Stimulated activated CD4-positive, alpha-beta T cell treated with anti-CD3 and anti-CD28 coated beads, Interleukin-15, amount 100 ng/mL, for 1 hour (primary cell): ENCODE measurements at places on chromosomes 4 and X.

- no peak for DNase-seq
Measured at GRCh38 chrX:111646515-111646914, 34.5 kb upstream of the ALG13 start.

DNA sequence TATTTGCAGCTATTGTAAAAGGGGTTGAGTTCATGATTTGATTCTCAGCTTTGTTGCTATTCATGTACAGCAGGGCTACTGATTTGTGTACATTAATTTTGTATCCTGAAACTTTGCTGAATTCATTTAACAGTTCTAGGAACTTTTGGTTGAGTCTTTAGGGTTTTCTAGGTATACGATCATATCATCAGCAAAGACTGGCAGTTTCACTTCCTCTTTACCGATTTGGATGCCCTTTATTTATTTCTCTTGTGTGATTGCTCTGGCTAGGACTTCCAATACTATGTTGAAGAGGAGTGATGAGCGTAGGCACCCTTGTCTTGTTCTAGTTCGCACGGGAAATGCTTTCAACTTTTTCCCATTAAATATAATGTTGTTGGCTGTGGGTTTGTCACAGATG is 48.1 kb downstream of the NPY1R start:
- no peak for DNase-seq

DNA sequence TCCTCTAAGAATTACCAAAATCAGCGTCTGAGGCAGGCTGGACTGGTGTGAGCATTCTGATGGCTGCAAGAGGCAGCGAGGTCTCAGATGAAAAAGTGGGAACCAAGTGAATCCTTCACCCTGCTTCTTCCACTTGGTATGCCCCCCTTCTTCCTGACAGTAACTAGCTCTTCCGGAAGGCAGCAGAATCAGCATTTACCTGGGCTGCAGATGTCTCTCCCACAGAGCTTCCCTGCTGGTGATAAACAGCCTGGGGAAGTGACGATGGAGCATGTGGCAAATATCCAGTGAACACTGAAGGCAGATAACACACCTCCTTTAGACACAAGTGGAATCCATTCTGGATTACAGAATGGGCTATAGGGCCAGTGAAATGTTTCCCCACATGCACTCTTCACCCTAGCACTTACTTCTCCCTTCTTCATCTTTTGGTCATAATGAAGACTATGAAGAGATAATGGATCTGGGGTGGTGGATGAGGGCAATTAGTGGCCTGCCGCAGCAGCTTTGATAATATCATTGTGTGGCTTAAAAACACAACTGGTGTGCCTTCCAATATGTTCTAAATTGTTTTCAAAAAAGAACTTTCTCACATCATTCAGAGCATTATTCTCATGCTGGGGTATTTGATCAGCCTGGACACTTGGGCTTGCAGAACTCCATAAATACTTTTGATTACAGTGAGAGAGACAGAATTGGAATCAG is 60.8 kb upstream of the TBC1D9 start:
- no peak for DNase-seq

DNA sequence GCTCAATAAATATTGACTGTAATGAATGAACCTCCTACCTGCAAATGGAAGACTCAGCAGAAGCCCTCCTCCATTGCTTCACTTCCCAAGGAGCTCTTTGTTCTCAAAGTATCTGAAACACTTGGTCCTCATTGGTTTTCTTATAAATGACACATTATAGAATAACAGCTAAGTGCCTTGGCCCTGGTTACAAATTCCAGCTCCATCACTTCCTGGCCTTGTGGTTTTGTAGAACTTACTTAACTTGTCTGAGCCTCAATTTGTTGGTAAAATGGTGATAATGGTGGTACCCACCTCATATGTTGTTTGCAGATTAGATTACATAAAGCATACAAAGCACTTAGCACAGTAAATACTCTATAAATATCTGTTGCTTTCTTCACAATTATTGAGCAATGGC is 25.2 kb upstream of the SMIM20 start:
- DNase-seq: no peak

GRCh38 chrX:154113729-154114128 is 16.2 kb upstream of the MECP2 start:
- DNase-seq: no peak

GRCh38 chr4:178632415-178632814 is 1190.2 kb upstream of the AGA start:
- no peak for DNase-seq

DNA sequence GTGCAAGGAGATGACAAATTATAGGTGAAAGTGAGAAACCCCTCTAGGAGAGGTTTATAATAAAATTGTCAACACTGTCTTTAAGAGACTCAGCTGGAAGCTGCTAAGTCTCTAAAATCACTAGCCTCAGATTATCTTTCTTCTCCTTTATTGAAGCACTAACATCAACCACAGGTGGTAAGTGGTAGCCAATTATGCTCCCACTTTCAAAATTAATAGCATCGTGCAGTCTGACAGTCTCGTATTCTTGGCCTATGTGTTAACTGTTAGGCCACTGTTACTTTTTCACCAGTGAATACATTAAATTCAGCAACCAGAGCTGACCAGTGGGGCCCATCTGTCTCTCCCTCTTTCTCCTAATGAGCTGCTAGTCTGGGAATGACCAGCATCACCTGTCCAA is 674.1 kb downstream of the RAPGEF2 start:
- no peak for DNase-seq
